Hematopoietic multipotent progenitor cell treated with erythropoietin and hydrocortisone succinate and interleukin-3 and kit ligand, for 17 days (in vitro differentiated cells): ENCODE measurements at places on chromosomes 13 and 19.

DNA sequence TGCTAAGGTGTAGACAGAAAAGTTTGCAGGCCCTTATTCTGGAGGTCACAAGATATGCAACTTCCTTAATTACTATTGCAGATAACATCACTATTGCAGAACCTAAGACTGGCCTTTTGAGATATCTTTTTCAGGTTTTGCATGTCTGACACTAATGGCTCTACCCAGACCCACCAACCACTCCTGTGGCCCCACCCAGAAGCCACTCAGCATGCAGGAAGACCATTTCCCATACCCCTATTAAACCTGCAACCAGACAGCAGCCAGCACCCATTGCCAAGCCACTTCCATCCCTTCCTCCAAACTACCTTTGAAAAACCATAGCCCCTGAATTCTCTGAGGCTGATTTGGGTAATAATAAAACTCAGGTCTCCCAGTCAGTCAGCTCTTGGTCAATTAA is 297.6 kb downstream of the SLITRK6 start:
- DNase-seq: no peak

DNA sequence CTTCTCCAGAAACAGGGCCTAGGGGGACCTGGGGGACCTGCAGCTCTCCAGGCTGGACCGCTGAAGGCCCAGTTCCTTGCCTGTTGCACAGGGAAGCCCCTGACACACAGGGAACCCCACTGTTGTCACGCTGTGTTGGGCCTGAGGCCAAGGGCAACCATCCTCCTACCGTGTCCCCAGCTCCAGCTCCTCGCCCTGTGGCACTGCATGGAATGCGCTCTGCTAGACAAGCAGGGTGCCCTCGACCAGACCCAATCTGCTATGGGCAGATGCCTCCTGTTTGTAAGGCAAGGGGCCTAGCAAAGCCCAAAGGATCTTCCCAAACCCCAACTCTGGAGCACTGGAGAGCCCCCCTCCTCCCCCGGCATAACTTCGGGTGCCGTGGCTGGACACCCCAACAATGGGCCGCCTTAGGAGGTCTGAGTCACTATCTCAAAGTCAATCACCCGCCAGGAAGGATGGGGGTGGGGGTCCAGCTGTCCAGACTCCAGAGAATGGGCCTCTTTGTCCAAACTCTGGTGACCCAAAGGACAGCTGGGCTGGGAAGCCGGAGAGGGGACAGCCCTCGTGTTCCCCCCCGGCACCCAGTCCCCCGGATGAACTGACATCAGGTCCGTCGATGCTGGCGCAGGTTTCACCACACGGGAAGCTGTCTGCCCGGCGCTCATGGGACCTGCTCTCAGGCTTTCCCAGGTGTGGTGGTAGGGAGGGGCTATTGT is 3.7 kb downstream of the BRSK1 start:
- DNase-seq: no peak

DNA sequence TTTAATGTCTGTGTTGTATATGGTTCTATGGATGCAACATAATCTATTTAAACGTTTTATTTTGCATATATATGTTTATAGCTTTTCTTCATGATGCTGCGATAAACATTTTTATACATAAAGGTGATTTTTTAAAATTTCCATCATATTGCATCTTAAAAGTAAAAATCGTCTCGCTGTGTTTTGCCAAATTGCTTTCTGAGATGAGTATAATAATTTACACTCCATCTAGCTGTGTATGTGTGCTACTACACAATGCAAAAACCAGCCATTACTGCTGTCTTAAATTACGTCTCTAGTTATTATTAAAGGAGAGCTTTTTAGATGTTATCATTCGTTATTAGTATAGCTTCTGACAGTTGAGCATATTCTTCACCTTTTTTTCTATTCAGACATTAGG is 37.2 kb downstream of the METTL21C start:
- DNase-seq: no peak

DNA sequence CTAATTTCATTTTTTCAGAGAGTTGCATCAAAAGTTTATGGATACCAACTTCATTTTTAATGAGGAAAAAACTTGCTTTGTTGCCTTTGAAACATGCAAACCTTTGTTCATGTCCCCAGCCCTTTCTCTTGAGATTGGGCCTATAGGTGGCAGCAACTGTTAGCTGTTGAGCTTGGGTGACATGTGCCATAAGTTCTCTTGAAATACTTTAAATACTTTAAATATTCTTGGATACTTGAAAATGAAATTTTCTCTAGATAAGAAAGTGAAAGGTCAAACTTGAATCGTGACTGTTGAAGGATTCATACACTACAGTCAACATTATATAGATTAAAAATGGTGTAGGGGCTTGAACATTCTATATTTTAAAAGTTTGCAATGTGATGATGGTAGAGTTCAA is 294.9 kb downstream of the NDFIP2 start:
- no peak for DNase-seq

DNA sequence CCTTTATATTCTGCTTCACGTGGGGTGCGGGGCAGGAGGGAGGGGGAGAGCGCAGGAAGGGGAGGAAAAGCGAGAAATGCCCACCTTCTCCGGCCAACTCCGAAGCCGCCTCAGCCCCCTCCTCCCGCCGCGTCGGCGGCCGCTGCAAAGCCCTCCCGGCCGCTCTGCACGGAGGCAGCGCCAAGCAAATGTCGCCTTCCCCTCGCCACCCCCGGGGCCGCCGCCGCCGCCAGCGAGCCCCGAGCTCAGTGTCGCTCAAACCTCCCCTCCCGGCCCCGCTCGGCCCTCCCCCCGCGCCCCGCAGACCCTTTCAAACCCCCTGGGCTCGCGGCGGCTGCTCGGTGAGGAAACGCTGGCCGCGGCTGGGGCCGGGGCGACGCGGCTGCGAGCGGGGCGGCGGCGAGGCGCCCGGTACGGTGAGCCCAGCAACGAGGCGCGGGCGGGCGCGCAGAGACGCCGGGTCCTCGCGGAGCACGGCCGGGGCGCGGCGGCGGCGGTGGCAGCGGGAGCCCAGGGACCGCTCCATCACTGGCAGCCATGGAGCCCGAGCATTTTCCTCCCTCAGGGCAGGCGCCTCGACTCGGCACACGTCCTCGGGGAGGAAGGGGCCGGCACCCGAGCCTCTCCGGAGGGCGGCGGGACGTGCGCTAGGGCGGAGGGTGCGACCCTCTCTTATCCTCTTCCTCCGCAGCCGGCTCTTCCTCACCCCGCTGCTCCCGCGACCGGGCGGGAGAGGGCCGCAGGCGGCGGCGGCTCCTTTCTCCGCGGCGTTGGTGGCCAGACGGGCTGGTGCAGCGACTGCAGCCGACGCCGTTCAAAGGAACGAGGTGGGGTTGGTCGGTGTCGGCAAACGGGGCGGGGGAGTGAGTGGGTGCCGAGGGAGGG is 463 bp upstream of the TSC22D1 start:
- no peak for DNase-seq

GRCh38 chr13:66562054-66562453 is 668.1 kb downstream of the PCDH9 start:
- DNase-seq: no peak
